ENCODE measurements at places on chromosomes 16 and 17. TPM values are rescaled to one million over a fixed set of nuclear protein-coding genes. Genes with fewer than 3 reads are reported as not detected.

Gene SOCS1
- total RNA-seq, result 2.4 TPM

Gene CARD14
- 0.18 TPM for total RNA-seq

Gene CTRL
- total RNA-seq, result 0.74 TPM

Gene P2RX1
- 0.57 TPM for total RNA-seq

Gene CHD9
- total RNA-seq, result 36.3 TPM

Gene HEXIM1
- 6.0 TPM for total RNA-seq

Gene VTN
- 19.1 TPM for total RNA-seq

Gene IRX6
- not detected for total RNA-seq

Gene KRTAP9-4
- total RNA-seq, result not detected

Gene PRSS27
- total RNA-seq, result 0.74 TPM

Gene FBXO39
- total RNA-seq, result 0.14 TPM

Gene MT3
- total RNA-seq, result 0.37 TPM

Gene CCDC78
- 1.7 TPM for total RNA-seq

Gene TMEM238L
- total RNA-seq, result not detected

Gene HCRT
- not detected for total RNA-seq

Gene KRT36
- total RNA-seq, result not detected

Gene MAPT
- total RNA-seq, result 0.18 TPM

Gene OR3A2
- total RNA-seq, result 0.57 TPM

Gene SLC12A3
- total RNA-seq, result under 0.01 TPM

Gene ZNF469
- 4.6 TPM for total RNA-seq

Gene SKAP1
- not detected for total RNA-seq

Gene ZDHHC7
- total RNA-seq, result 72.4 TPM

Gene NARF
- 20.3 TPM for total RNA-seq

Gene WDR81
- 20.1 TPM for total RNA-seq

Gene ROGDI
- 12.1 TPM for total RNA-seq

Gene RUNDC3A
- 0.43 TPM for total RNA-seq

Gene DBF4B
- total RNA-seq, result 1.3 TPM

Gene SLC6A4
- total RNA-seq, result under 0.01 TPM

Gene NOXO1
- total RNA-seq, result 0.14 TPM

Gene NME3
- total RNA-seq, result 48.9 TPM

Gene CLEC10A
- not detected for total RNA-seq

Gene MAP3K14
- 2.2 TPM for total RNA-seq

Gene SYNGR3
- 3.3 TPM for total RNA-seq

Gene PTGES3L
- total RNA-seq, result 0.09 TPM

Gene CDC42EP4
- total RNA-seq, result 20.9 TPM

Gene KRT12
- not detected for total RNA-seq

Gene CDH1
- total RNA-seq, result 0.09 TPM

Gene C1QL1
- total RNA-seq, result 0.18 TPM

Gene MYH13
- total RNA-seq, result 0.09 TPM

Gene TEX2
- 23.7 TPM for total RNA-seq

Gene SEPTIN1
- not detected for total RNA-seq

Gene CRYBA1
- total RNA-seq, result not detected

Gene KCNH6
- not detected for total RNA-seq

Gene HOXB7
- total RNA-seq, result not detected

Gene CDH3
- 0.14 TPM for total RNA-seq

Gene MYO1D
- 30.2 TPM for total RNA-seq

Gene KRTAP4-1
- total RNA-seq, result not detected

Gene AIPL1
- not detected for total RNA-seq

Gene MILR1
- total RNA-seq, result 8.5 TPM

Gene AURKB
- total RNA-seq, result 2.7 TPM

Gene PITPNM3
- total RNA-seq, result 0.14 TPM

Gene PLA2G10
- not detected for total RNA-seq

Gene GNGT2
- total RNA-seq, result 0.28 TPM

Gene PIGS
- 48.5 TPM for total RNA-seq

All from smooth muscle cell of bladder (primary cell).